AG10803 (cell line): ENCODE measurements at places on chromosomes 4 and X.

- peak; percentile 60 for DNase-seq
Observed at GRCh38 chrX:133365871-133366611, 49.2 kb downstream of the GPC4 start.

- peak; percentile 77 for DNase-seq
Observed at GRCh38 chr4:157992038-157992705, 180.7 kb downstream of the GASK1B start.

- peak; percentile 3 for DNase-seq
Observed at GRCh38 chr4:114109776-114110175, 130.3 kb upstream of the ARSJ start.

DNA sequence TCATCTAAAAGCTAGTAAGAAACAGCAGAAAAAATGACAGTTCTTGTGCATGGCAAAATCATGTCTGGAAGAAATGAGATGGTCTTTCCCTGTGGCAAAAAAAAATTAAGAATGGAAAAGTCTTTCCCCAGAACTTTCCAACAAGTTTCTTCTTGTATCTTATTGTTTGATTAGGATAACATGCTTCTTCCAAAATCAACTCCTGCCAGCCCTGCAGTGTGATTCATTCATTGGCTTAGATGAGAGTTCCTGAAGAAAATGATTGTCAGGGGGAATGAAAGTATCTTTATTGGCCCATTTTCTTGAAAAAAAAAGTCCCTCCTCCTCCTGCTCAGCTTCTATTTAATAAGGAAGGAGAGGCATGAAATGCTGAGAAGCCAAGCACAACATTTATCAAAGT is 407.7 kb downstream of the ARAP2 start:
- no peak for DNase-seq

DNA sequence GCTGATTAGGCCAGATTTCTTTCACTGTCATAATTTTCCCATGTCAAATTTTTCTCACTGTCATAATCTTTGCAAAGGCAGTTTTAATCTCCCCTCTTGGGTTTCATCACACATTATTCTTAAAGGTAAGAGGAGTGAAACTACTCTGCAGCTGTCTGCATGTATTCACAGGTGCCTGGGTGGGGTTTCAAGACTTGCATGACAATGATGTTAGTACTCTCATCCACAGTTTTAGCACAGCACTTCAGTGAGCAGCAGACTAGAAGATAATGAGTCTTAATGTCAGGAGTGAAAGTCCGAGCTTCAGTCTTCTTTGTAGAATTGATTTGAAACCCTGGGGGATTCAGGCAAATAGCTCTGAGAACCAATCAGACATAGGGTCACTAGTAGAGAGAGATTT is 182.5 kb upstream of the GALNT7 start:
- no peak for DNase-seq

- DNase-seq = peak; percentile 38
Observed at GRCh38 chr4:113586072-113586471, 175.5 kb downstream of the CAMK2D start.

GRCh38 chr4:8586246-8586645 is 6.1 kb downstream of the GPR78 start:
- DNase-seq = no peak

GRCh38 chr4:138050601-138051000 is 191.5 kb downstream of the SLC7A11 start:
- DNase-seq = no peak

DNA sequence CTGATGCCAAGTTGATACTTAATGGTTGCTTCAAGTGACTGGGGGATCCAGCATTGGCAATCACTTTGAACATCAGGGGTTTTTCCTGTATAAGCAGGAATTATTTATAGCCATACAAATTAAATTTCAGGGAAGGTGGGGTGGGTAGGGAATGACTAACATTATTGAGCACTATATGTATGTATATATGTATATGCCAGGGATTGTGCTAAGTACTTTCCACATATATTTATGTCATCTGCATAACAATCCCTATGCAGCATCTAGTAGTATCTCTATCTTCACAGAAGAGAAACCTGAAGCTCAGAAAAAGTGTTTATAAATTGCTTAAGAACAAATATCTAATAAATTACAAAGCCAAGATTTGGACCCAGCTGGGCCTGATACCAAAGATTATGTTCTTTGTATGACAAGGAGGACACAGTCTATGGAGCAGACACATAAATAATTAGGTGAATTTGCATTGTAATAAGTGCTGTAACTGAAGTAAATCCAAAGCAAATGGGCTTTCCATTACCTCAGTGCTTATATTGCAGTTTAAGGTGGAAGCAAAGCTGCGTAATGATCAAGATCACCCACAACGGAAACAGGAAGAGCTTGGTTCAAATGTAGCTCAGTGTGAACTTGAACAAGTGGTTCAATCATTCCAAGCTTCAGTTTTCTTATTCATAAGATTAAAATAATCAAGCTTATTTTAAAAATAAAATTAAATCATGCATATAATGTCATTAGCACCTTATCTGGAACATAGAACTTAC is 18.9 kb upstream of the RASGEF1B start:
- DNase-seq = no peak

DNA sequence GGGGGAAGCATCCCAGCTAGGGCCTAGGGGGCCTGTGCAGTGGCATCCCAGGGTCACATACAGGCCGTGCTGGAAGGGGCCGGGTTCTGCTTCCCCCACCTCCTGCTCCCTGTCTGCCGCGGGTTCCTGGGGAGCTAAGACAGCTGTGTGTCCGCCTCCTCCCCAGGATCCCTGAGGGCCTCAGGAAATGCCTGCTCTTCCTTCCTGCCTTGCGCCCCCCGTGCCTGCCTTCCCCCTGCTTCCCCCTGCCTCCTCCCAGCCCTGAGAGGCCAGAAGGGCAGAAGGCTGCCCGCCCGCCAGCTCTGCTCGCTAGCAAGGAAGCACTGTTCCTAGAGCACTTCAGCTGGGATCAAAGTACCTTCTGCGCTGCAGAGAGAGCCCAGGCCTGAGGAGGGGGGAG is 2.9 kb upstream of the BGN start:
- no peak for DNase-seq

DNA sequence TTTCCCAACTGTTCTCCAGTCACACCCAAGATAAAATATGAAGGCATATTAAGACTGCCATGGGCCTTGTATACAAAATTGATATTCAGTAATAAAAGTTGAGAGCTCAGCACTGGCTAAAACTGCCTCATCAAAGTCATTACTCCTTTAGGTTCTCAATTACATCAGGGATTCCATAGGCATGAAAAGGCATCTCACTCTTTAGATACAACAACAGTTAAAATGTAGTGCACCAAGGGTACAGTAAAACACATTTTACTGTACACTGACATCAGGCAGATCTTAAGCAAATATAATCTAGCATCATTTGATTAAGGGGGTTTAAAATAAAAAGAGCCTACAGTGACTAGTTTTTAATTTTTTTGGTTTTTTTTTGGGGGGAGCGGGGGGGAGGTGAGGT is 107.7 kb downstream of the PPP3CA start:
- no peak for DNase-seq

GRCh38 chrX:83759872-83760271 is 101.1 kb upstream of the CYLC1 start:
- DNase-seq = peak; percentile 1

- DNase-seq = peak; percentile 76
Observed at GRCh38 chr4:8182858-8183725, 16.0 kb upstream of the SH3TC1 start.

DNA sequence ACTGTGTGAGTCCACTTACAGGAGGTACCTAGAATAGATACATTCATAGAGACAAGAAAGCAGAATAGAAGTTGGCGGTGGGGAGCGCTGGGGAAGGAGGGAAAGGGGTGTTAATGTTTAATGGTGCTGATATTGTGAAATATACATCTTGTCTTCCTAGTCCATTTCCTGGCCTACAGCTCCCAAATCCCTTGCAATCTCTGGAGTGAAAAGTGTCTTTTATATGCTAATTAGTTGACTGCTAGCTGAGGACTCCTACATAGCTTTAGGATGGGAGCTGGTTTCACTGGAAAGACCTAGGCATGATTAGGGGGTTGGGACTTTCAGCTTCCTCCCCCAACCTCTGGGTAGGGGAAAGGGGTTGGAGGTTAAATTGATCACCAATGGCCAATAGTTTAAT is 36.0 kb downstream of the FUNDC1 start:
- DNase-seq = no peak

DNA sequence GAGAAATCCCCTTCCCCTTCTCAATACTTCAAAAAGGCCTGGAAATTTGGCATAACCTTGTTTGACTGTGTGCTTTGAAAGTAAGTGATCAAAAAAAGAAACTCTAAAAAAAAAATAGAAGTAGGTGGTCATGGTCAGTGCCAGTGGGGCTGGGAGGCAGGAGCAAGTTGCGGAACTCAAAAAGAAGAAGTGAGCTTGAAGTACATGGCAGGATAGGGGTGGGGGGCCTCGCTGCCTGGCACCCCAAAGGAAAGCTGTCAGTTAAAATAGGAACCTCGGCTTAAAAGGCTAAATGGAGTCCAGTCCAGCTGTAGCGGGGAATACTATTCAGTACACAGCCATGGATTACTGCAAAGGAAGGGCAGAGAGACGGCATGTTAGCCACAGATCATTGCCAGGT is 12.2 kb upstream of the NKRF start:
- DNase-seq = no peak

DNA sequence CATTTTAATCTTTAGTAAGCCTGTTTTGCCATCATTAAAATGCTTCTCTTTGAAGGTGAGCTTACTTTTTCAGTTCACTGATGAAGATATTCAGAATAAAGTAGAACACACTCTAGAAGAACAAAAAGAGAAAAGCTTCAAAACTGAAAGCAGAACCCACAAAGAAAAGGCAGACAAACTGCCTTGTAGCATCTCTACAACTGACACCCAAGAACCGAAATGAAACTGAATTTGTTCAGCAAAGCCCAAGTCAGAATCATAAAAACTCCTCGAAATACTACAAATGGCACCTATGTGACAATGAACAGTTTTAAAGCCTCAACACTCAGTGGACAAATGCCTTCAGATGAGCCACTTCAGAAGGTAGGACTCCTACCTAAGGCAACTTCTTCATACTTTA is 83.6 kb downstream of the MAML3 start:
- DNase-seq = no peak

DNA sequence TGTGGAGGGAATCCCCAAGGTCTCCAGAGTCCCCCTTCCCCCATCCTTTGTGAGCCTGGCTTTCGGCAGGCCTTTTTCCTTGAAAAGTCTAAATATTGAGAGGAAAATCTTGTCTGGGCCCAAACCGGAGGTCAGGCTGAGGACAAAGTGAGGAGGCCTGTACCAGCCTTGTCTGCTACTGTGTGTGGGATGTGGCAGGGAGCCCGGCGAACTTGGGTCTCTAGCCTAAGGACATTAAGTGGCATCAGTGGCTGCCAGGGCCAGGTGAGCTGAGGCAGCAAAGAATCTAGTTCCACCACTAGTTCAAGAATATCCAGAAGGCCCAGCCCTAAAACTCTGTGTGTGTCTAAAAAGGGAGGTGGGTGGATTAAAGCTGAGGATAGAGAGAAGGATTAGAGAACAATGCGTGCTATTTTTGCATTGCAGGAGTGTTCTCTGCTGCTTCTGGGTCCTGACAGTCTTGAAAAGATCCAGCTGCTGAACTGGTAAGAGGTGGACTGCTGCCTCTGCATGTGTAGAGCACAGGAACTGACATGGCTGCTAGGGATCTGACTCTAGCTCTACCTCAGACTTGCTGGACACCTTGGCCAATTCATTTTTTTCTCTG is 1.2 kb upstream of the AMER1 start:
- peak; percentile 13 for DNase-seq

GRCh38 chr4:101032541-101032940 is 314.8 kb downstream of the PPP3CA start:
- DNase-seq = no peak

- no peak for DNase-seq
Observed at GRCh38 chr4:137541181-137541580, 8.9 kb upstream of the PCDH18 start.

DNA sequence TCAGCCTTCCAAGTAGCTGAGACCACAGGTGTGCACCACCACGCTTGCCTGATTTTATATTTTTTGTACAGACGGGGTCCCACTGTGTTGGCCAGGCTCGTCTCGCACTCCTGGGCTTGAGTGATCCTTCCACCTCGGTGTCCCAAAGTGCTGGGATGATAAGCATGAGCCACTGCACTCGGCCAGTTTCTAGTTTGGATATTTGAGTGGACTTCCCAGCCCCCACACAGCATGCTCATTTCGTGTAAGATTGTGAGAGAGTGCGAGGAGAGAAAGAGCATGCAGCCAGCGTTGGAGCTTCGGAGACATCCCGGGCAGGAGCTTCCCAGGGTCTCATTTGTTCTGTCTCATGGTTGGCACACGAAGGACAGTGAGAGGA is 31.8 kb downstream of the ARSD start:
- no peak for DNase-seq

DNA sequence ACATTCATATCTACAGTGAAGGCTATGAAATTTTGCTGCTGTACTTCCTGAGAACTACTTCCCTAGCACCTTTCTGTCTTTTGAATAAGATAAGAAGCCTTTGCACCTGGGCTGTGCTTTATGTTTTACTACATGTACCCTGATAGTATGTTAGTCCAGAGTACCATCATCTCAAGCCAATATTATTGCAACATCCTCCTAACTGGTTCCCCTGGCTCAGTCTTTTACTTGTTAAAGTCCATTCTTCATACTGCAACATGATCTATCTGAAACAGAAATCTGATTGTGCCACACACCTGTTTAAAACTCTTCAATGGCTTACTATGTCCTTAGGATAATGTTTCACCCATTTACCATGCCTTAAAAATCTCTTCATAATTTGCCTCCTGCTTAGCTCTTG is 102.3 kb downstream of the AGTR2 start:
- no peak for DNase-seq

GRCh38 chr4:11416767-11417113 is 12.0 kb downstream of the HS3ST1 start:
- no peak for DNase-seq

GRCh38 chr4:104436542-104436941 is 58.2 kb downstream of the CXXC4 start:
- no peak for DNase-seq

DNA sequence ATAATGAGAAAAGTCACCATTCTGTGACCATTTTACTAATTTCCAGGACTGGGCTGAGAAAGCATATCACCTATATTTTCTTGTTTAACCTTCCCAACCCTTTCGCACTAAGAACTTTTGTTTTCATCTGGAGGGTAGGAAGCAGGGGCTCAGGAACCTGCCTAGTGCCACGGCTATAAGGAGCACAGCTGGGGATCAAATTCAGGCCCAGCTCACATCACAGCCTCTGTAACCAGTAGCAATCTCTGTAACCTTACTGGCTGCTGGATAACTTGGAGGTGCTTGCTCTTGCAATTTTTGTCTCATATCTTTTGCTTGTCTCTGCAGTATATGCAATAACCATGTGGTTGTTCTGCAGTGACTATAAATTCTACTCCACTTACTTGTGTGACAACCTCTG is 76.7 kb upstream of the PLAC1 start:
- DNase-seq = no peak
